ENCODE measurements at places on chromosomes 16 and 17.

DNA sequence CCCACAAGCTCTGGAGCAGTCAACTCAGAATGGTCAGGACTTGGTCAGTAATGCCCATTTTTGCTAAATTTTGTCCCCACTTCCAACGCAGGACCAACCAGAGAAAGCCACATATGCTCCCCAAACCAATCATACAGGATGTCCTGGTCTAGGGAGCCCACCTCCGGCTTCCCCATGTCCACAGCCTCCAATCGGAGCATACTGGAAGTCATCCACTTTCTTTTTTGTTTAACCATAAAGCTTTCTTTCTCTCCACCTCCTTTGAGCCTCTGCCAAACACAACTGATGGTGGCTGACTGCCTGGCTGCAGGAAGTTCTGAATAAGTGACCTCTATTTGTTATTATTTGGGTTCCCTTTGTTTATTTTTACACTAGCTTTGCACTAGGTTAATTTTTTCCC, 549.1 kb downstream of the WWOX start:
- peak; percentile 10 for DNase-seq

DNA sequence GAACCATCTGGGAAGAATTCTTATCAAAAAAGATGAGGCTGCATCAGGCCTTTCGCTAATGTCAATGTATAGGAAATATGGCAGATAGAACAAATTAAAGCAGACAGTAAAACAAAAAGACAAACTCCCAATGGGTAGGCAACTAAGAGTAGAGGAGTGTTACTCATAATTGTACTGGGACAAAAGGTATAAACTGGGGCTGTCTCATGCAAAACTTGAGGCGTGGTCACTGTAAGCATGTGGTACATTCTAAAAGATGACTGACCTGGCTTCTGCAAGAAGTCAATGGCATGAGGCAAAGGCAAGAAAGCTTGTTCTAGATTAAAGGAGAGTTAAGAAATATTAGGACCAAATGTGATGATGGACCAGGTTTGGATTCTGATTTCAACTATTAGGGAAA, 26.7 kb downstream of the SMIM36 start:
- no peak for DNase-seq

DNA sequence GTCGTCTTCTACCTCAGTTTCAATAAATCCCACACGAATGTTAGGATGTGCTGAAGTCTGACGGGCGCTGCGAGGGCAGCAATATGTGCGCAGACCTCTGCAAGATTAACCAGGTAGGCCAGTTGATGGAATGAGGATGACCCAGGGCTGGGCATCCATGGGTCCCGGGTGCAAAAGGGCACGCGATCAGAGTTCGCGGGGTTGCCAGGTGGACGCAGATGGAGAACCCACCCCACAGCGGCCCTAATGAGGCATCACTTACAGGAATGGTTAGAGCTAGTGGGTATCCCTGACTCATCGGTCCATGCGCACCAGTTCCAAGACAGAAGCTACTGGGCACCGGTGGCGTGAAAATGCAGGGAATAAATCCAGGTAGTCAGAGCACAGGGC, 2116.0 kb downstream of the TP53TG3F start:
- DNase-seq: no peak

DNA sequence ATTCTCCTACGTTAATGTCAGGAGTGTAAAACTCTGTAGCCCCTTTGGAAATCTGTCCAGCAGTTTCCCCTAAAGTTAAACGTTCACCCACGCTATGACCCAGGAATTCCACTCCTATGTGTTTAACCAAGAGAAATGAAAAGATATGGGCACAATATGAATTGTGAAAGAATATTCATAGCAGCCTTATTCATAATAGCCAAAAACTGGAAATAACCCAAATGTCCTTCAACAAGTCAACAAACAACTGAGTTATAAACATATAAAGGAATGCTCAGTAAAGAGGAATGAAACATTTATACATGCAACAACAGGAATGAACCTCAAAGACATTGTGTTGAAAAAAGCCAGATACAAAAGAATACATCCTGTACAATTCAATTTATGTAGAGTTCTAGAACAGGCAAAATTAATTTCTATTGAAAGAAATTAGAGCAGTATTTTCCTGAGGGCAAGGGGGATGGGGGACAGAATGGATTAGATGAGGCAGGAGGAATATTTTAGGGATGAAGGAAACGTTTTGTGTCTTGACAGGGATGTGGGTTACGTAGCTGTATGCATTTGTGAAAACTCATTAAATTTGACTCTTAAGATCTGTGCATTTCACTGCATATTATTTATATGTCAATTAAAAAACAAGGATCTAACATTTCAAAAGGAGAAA, 286.7 kb upstream of the CDH5 start:
- DNase-seq: no peak

GRCh38 chr16:8374586-8375231, 215.6 kb downstream of the TMEM114 start:
- no peak for DNase-seq

- DNase-seq: no peak
Measured at GRCh38 chr16:29996766-29997250, 767 bp downstream of the INO80E start.

- DNase-seq: no peak
Measured at GRCh38 chr17:10745231-10745630, 15.4 kb upstream of the TMEM220 start.

- DNase-seq: no peak
Measured at GRCh38 chr17:49996121-49996494, 1.1 kb upstream of the DLX3 start.

GRCh38 chr17:83151442-83152226, 72.2 kb downstream of the METRNL start:
- no peak for DNase-seq

- no peak for DNase-seq
Measured at GRCh38 chr17:27578718-27579085, 52.3 kb upstream of the LGALS9 start.

DNA sequence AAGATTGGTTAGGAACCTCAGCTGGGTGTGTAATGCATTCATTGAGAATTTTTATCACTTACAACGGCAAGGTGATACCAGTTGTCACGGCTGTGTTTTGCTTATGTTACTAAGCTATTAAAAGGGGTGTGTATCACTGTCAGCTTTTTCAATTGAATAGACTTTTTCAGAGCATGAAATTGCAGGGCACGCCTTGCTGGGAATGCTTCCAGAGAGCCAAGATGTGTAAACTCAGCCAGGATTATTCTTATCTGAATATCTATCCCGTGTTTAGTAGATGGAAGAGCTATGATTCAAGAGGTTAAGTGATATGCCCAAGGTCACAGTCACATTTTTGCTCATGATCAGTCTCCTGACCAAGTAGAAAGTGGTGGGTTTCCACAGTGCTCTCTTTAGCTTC, 6.6 kb upstream of the TEKT3 start:
- DNase-seq: no peak

- no peak for DNase-seq
Measured at GRCh38 chr17:75345514-75346167, 56.4 kb upstream of the SLC25A19 start.

DNA sequence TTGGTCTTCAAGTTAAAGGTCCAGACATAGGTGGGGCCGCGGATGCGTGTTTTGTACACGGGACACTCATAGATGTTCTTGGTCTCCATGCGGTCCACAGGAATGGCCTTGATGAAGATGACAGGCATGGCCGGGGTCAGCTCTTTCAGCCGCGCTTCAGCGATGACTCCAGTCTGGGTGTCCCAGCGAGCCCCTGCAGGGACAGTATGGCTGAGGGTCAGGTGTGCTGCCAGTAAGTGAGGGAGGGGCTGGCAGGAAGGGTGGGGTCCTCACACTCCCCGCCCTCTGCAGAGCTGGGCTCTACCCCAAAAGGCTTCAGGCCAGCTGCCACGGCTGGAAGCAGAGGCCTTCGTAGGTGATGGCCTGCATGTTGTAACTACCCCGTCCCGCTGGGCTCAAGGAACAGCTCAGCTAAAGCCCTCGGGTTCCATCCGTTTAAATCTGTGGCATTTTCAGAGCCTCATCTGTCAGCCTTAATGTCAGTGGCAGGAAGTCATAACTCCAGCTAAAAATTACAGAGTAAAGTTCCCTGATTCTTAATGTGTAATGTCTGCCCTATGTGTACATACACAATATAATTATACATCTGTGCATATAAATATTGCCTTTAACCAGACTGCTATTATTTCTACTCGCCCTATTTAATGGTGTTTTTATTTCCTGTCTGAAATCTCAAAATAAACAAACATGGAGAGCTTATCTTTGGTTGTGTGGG, 45.7 kb downstream of the PGS1 start:
- no peak for DNase-seq

GRCh38 chr16:16924613-16925012, 545.7 kb downstream of the NPIPA7 start:
- no peak for DNase-seq

DNA sequence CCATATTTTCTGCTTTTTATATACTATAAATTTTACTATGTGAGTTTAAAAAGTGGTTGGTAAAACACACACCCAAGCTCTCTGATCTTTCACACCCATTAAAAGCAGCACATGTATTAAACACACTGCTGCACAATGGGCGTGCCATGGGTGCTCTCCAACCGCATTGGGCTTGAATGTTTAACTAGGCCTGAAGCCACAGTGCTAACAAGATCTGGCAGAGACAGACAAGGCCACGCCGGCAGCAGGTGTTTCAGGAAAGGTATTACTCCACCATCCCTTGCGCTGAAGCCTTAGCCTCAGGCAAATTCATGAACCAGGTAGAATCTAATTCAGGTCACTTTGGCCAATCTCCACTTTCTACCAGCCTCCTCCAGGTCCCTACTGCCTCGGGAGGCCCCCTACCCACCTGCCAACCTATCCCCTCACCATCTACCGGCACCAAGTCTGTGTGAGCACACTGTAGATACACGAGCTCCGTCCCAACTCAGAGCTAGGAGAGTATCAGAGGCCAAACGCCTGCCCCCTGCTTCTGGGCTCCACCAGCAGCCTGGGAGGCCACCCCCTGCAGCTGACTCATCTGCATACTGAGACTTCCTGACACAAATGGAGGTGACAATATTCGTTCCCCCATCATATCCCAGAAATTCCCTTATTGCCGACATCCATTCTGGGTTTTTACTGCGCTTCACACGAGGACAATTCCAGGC, 95.0 kb downstream of the ADCY9 start:
- DNase-seq: no peak

DNA sequence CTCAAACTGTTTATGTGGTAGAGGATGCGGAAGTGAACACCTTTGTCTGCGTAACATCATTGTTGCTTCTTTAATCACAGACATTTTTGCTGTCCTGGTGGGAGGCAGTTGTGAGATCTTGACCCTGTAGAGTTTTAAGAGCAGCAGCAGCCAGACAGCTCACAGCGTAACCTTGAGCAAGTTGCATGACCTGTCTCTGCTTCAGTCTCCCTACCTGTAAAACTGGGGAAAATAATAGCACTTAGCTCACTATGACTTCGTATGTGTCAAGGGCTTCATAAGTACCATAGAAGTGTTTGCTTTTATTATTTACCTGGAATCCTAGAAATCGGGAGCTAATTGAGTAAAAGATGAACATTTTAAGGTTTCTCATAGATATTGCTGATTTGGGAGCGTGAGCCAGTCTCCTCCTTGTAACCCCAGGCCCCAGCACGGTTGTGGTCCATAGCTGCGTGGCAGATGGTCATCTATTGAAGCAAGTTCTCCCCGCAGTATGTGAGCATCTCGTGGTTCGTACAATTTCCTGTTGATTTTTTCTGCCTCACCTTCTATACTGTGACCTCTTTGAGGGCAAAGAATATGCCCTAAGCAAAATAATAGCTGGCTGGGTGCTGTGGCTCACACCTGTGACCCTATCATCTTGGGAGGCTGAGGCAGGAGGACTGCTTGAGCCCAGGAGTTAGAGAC, 34.4 kb downstream of the GPRC5B start:
- DNase-seq: no peak

- no peak for DNase-seq
Measured at GRCh38 chr17:9367156-9367555, 208.5 kb downstream of the STX8 start.

- no peak for DNase-seq
Measured at GRCh38 chr16:72537664-72538063, 365.7 kb upstream of the PMFBP1 start.

- no peak for DNase-seq
Measured at GRCh38 chr16:85609539-85609938, 3.6 kb upstream of the GSE1 start.

GRCh38 chr17:35448899-35449227, 297 bp upstream of the SLFN13 start:
- no peak for DNase-seq

GRCh38 chr17:12953156-12953555, 64.7 kb downstream of the ELAC2 start:
- peak; percentile 62 for DNase-seq

DNA sequence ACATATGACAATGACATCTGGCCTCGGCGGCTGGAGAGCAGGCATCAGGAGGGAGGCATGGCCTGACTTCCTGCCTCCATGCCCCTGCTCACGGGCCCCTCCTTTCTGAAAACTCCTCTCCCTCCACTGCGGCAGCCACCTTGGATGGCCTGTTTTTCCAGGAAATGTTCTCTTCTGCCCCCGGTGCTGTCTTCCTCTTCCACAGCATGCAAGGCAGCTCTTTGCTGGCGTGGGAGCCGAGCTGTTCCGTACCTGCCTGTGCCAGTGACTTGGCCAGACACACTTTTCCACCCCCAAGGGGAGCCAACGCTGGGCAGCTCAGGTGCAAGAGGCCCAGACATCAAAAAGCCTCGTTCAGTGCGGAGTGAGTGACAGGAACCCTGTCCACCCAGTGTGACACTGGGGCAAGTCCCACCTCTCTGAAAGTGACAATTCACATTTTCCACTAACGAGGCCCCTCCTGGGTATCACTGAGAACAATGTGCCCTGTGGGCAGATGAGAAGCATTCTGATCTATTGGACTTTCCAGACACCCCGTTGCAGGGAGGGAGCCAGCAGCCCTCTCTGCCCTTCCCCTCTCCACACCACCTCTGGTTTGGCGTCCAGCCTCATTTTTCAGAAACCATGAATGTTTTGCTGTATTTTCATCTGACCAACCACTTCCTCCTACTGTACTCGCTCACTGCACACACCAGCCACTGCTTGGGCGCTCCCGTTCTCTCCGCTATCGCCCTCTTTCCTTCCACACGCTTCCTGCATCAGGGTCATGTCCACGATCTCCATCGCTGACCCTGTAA, 31.2 kb downstream of the NSMCE1 start:
- DNase-seq: no peak

GRCh38 chr16:57029161-57030160, 40.1 kb downstream of the NLRC5 start:
- no peak for DNase-seq

GRCh38 chr16:2284001-2284770, 16.3 kb upstream of the RNPS1 start:
- DNase-seq: no peak
